ENCODE measurements at places on chromosomes 13 and 19.
A peak's percentile ranks its signal among the peaks of the same experiment; 100 is the strongest.

DNA sequence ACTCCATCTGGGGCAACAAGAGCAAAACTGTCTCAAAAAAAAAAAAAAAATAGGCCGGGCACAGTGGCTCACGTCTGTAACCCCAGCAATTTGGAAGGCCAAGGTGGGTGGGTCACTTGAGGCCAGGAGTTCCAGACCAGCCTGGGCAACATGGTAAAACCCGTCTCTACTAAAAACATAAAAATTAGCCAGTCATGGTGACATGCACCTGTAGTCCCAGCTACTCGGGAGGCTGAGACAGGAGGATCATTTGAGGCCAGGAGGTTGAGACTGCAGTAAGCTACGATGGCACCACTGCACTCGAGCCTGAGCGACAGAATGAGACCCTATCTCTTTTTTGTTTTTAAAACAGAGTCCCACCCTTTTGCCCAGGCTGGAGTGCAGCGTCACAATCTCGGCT, 3.9 kb downstream of the IQCN start:
- no peak for DNase-seq

GRCh38 chr13:77207943-77208342, 119.0 kb downstream of the MYCBP2 start:
- peak; percentile 54 for DNase-seq

- DNase-seq: no peak
Measured at GRCh38 chr13:106919133-106919532, 351.2 kb upstream of the ARGLU1 start.

DNA sequence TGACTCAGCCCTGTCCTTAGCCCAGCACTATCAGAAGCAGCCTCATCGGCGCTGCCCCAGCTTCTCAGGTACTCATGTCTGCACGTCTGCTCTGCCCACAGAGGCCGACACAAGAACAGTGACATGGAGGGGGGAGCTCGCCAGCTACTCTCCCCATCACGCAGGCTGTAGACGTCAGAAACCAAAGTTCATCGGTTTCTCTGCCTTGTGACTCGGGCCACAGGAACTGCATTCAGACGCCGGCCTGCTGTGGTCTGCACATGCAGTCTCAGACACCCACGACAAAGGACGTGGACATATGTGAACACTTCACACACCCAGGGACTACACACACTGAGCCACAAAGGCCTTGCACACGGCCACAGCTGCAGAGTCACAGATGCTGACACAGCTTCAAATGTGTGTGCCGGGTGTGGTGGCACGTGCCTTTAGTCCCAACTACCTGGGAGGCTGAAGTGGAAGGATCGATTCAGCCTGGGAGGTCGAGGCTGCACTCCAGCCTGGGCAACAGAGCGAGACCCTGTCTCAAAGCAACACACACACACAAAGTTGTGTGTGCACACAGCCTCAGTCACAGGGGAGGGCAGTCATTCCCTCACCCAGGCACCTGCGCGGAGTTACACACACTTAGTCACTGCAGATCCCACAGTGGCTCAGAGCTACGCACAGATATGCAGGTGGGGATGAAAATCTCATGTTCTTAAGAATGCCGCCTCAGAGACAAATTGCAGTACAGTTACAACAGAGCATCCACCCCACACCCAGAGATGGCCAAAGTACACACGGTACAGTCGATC, 4.9 kb upstream of the ZFP36 start:
- DNase-seq: no peak

DNA sequence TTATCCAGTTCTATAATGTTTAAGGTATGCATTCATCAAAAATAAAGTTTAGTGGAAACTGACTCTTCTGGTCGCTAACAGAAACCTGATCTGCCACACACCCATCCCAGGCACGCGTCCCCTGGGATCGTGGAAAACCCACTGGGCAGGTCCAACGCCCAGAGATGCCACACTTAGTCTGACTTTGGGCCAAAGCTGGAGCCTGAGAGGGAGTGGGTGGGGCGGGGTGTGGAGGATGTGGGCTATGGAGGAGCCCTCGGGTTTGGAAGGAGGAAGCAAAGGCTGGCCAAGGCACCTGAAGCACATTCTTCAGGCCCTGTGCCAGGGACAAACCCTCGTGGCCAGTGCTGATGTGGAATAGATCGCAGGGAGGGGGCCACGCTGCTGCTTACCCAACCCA, 2.5 kb downstream of the IGFL1 start:
- no peak for DNase-seq

GRCh38 chr13:113648216-113648610, 9.8 kb downstream of the ATP4B start:
- no peak for DNase-seq

DNA sequence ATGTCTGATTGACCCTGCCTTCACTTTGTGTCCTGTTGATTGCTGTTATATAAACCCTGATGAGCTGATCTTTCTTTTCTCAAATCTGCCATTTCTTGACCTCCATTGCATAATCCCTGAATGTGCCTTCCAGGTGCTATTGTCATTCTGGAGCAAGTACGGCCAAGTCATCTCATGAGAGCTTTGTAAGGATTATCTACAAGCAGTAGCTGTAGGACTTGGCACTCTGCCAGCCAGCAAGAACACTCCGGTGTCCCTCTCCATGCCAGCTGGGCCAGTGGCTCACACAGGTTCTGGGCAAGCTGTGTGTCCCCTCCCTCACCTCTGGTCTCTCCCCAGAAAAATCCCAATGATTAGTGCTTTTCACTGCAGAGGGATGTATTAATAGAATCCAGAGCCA, 348.1 kb downstream of the FOXO1 start:
- no peak for DNase-seq

DNA sequence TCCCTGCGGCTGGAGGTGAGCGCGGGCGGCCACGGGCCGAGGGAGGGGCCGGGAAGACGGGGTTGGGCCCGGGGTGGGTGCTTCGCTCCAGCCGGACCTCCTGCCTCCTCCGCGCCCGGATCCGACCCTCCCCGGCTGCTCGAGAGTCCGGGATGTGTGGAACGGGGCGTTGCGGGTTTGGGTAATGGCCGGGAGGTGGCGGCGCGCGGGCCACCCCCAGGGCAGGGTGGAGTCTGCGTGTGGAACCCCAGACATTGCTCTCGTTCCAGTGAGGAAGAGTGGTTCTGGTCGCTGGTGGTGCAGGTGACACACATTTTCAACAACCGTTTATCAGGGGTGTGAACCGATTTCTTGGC, 38.8 kb downstream of the ARHGEF7 start:
- no peak for DNase-seq

DNA sequence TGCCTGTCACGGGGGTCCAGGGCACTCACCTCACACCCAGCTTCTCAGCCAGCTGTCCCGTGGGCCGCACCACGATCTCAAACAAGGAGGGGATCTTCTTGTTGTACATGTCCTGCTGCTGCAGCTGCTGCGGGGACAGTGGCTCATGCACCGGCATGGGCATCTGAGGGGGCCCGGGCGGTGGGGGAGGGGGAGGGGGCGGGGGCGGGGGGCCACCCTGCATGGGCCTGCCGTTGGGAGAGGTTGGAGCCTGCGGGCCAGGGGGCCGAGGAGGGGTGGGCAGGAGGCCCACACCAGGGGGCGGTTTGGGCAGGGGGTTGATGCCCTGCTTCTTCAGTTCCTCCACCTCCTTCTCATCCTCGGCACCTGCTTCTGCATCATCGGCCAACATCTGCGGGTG, 23.9 kb upstream of the TMEM160 start:
- DNase-seq: no peak

DNA sequence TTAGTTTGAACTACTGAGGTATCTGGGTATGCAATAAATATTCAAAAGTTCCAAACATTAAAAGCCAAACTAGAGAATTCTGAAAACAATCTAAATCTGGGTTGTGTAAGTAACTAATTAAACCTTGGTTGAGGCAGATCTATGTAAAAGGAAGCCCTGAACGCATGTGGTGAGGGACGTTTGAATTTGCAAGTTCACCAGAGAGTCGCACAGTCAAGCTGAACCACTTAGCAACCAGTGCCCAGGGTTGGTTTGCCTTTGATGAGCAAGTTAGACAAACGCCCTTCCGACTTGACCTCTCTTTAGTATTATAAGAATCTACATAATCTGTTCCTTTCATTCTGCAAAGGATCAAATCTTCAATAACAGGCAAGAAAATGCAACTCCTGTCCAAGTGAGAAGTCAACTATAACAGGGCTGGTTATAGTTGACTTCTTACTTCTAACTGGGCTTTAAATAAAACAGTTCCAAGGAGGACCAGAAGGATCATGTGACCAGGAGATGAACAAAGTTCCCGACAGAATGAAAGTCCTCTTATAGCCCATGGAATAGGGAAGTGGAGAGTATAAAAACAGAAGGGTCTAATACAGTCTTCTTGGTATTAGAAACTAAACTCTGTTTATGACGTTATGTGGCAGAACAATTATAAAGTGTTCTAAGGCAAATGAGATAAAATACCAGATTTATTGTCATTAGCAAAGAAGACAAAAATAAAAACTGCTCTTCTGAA, 40.6 kb downstream of the PHF11 start:
- no peak for DNase-seq

DNA sequence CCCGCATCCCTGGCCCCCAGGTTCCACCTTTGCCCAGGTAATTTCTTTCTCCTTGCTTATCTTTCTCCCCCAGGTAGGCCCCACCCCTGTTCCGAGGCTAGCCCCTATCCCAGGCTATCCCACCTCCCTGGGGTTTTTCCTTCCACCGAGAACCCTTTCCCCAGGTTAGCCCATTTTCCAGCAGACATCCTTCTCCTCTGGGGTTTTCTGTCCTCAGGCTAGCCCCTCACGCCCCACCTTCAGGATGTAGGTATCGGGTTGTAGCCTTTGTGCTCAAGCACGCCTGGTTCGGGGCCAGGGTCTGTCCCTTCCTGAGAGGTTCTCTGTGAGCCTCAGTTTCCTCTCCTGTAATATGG, 837 bp downstream of the FSD1 start:
- DNase-seq: no peak
